ENCODE measurements at places on chromosomes 5 and 9.

DNA sequence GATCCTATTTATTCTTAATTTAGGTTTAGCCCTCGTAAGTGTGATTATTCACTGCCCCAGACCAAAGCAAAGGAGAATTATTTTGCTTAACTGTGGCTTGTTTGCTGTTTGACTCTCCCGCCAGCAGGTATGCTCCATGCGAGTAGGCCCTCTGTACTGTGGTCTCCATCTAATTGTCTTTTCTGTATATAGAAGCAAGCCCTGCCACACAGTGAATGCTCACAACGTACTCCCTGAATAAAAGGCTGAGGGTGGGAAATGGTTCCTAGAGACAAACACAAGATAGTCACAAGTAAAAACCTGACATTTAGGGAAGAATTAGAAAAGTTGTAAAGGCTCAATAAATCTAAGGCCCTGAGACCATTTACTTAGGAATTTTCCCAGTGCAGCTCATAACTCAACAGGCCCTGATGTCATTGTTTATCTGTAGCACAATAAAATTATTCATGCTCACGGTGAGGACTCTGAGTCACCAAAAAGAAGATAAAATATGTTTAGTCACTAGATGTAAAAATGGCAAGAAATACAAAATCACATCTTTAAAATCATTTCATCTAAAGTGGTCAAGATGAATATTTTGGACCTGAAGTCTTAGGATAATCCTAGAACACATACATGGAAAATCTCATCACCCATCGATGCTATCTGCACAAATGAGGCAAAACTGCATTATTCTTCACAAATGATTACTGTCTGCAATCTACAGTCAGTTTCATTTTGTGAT is 473.2 kb downstream of the ENC1 start:
- no peak for DNase-seq

- DNase-seq, result no peak
Observed at GRCh38 chr5:6683241-6683640, 30.0 kb upstream of the TENT4A start.

DNA sequence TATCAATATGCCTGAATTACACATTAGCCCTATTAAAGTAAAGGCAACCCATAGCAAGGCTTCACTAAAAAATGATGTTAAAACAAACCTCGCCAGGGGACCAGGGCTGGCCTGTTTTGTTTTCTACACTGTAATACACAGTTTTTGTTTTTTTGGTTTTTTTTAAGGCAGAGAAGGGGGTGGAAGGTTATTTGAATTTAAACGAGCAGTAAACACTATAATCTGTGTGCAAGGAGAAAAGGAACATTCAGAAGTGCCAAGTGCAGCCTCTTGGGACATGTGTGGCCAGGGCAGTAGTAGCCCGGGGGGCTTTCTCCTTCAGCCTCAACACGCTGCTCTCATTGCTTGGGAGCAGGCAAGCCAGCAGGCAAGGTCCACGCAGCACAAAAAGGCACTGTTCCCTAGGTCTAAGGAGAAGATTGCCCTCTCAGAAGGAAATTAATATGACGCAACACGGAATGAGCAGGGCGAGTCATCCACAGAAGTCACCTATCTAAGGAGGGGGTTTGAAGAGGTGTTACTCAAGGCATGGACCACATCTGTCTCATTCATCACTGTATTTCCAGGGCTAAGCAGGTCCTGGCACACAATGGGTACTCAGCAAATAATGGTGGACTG is 16.2 kb downstream of the SIL1 start:
- no peak for DNase-seq

DNA sequence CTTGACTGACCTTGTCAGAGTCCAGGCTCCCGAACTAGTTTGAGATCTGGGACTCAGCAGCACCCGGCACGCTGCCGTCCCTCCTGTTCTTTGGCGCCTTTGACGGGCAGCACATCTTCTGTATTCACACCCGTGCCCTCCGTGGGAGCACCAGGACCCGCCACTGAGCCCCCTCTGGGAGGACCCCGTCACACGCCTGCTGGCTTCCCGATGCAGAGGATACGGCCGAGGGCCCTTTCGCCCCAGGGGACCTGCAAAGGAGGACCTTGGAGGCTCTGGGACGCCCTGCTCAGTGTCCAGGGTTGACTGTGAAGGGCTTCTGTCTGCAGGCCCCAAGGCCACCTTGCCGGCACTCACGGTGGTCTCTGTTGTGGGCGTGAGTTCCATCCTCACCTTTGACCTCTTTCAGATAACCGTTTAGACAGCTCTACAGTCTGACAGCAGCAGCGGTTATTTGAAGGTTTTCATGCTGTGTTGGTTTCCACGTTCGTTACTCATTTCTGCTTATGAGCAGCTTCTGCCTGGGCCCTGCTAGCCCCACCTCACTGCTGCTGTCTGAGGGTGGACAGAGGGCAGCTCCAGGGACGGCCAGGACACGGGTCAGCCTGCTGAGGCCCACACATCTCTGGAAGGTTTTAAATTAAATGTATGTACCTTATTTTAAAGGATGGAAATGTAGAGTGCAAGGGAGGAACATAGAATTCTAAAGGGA is 12.6 kb upstream of the EXOC3 start:
- no peak for DNase-seq

GRCh38 chr5:174431504-174431903 is 292.9 kb upstream of the MSX2 start:
- no peak for DNase-seq

- no peak for DNase-seq
Observed at GRCh38 chr5:133410335-133410828, 202.0 kb downstream of the FSTL4 start.

GRCh38 chr9:118734696-118735095 is 634.5 kb downstream of the BRINP1 start:
- DNase-seq, result no peak

DNA sequence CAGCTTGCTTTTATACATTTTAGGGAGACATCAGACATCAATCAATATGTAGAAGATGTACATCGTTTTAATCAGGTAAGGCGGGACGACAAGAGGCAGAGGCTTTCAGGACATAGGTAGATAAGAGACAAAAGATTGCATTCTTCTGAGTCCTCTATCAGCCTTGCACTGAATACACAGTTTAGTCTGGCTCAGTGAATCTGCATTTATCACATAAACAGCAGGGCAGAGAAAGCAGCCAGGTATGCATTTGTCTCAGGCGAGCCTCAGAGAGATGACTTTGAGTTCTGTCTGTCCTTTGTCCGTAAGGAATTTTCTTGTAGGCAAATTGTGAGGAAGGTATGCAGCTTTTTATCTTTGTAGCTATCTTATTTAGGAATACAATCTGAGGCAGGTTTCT is 202.8 kb upstream of the TAS2R1 start:
- DNase-seq, result no peak

- DNase-seq, result peak; percentile 73
Observed at GRCh38 chr9:136858844-136859757, 7.0 kb downstream of the MAMDC4 start.

- DNase-seq, result no peak
Observed at GRCh38 chr9:113160571-113160970, 9.8 kb downstream of the SLC31A2 start.

GRCh38 chr5:72649449-72649848 is 142.2 kb upstream of the ZNF366 start:
- no peak for DNase-seq

DNA sequence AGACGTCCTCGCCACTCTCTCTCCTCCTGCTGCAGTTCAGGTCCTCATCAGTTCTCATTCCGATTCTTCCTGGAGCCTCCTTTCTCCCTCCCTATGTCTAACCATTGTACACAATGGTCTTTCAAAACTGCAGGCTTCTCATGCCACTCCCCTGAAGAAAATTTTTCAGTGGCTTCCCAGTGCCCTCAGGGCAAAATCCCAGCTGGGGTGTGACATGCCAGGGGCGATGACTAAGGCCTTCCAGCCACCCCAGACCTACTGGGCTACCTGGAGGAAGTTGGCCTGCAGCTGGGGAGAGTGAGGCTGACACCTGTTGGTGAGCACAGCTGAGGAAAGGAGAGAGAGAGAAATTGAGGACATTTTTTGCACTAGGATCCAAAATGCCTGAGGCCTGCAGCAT is 65.2 kb downstream of the SREK1 start:
- DNase-seq, result no peak

DNA sequence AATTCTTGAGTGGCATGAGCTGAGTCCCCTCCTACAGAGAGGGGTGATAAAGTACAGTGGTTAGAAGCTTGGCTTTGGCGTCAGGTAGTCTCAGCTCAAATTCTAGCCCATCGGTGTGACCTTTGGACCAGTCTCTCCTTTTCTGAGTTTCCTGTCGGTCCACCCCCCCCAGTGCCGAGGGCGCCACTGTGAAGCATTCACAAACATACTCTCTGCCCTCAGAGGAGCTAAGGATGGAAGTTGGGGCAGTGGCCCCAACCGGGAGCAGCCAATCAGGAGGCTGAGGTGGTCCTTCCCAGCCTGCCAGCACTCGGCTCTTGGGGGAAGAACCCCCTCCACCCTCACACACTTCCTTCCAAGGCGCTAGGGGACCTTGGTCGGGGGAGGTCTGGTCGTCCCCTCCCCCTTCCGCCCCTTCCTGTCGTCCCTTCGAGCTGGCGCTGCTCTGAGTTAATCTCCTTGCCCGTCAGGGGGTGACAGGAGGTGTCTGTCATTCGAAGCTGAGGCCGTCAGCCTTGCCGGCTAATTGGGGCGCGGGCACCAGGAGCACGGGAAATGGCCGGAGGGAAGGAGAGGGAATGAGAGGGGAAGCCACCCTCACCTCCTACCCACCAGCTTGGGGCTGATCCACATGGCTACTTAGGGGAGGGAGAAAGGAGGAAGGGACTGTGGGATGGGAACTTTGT is 53.0 kb downstream of the CXXC5 start:
- DNase-seq, result no peak

DNA sequence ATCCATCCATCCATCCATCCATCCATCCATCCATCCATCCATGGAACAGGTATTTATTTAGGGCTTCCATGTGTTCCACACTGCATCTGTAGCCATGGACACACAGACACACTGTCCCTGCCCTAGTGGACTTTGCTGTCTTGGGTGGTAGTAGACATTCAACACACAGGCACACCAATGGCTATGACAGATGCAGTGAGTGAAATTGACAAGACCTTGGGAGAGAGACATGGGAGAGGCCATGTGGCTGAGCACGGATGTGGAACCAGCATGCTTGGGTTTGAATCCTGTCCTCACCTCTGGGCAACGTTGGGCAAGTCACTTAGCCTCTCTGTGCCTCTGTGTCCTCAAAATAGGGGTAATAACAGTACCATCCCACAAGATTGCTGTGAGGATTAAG is 45.3 kb downstream of the STOM start:
- DNase-seq, result no peak

- DNase-seq, result no peak
Observed at GRCh38 chr5:159680095-159680494, 236.2 kb upstream of the ADRA1B start.

GRCh38 chr5:61730866-61731265 is 398.8 kb downstream of the ZSWIM6 start:
- no peak for DNase-seq

Data from left ventricle myocardium inferior (tissue), 1 donor.